ENCODE measurements at places on chromosomes 2 and 18. TPM values are rescaled to one million over a fixed set of nuclear protein-coding genes. Genes with fewer than 3 reads are reported as not detected.

GRCh38 chr18:55738483-55739114 lies 150.6 kb upstream of the TCF4 start:
- no peak for ATAC-seq

GRCh38 chr18:40035966-40036365 lies 1919.1 kb upstream of the PIK3C3 start:
- ATAC-seq, result no peak

The NR4A2 gene
- total RNA-seq, result 3.1 TPM

GRCh38 chr18:44699572-44700261 lies 19.0 kb downstream of the SETBP1 start:
- no peak for ATAC-seq

The EVX2 gene
- not detected for total RNA-seq

The SP140 gene
- 0.96 TPM for total RNA-seq

- ATAC-seq, result no peak
Observed at GRCh38 chr2:225842939-225843338, 443.4 kb downstream of the NYAP2 start.

- ATAC-seq, result no peak
Observed at GRCh38 chr18:50581517-50581916, 21.6 kb downstream of the MAPK4 start.

DNA sequence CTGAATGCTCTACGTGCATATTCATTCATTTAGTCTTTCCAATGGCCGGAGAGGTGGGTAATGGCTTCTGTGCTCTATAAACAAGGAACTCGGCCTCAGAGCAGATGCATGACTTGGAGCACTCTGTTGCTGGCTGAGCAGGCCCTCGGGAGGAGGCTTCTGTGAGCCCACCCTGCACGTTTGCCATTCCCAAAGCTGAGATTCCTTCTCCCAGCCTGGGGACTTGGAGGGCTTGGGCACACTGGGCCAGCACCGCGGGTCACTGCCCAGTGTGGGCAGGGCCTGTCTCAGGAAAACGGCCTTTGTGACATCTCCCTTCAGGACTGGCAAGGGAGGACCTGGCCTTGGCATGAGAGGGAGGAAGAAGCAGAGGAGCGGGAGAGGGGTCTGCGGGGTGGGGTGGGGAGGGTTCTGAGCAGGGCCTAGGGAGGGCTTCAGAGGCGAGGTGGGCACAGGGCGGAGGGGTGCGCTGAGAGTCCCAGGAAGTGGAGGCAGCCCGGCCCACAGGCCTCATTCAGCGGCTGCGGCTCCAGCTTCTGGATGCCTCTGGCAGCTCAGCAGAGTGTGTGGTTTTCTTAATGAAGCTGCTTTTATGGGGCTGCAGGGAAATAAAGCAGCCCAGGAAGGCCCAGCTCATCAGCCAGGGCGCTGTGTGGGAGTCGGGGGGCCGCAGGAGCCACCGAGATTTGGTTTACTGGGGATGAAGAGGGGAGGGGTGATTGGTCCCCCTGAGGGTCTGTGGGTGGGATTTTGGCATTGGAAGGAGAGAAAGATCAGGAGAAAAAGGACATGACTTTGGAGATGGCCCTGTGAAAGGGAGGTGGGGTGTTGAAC lies 51.7 kb upstream of the OTOF start:
- ATAC-seq, result no peak

The TRIB2 gene
- total RNA-seq, result 12.7 TPM

DNA sequence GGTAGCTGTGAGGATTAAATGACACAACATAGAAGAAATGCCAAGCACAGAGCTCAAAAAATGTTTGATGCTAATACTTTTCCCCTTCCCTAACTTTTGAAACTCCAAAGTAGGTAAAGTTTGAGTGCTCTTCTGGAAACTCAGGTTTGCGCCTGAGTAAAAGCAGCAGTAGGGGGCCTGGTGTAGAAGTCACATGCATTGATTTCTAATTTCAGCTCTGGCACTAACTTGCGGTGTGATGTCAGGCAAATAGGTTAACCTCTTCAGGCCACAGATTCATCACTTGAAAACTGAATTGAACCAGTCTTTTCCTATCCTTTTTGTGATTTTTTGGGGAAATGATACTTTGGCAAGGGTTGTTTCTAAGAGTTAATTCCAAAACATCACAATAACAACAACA lies 27.2 kb downstream of the LHCGR start:
- ATAC-seq, result no peak

DNA sequence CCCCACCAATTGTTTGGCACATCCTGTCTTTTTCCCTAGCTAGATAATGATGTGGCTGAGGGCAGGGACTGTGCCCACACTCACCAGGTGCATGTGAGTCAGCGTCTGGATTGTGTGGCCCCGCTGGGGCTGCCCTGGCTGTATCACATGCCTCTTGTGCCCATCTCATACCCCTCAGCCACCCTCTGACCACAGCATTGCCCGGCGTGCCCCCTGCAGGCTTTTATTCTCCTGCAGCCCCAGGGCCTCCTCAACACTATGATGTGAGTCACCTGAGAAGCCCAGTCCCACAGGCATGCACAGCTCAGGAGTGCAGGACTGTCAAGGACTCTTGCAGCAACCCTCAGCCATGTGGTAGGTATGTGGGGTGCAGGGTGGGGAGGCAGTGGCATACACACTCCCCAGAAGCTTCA lies 14.8 kb upstream of the STEAP3 start:
- ATAC-seq, result peak; percentile 17

The VWA3B gene
- 0.40 TPM for total RNA-seq

GRCh38 chr2:18074476-18074875 lies 196.0 kb downstream of the KCNS3 start:
- no peak for ATAC-seq

DNA sequence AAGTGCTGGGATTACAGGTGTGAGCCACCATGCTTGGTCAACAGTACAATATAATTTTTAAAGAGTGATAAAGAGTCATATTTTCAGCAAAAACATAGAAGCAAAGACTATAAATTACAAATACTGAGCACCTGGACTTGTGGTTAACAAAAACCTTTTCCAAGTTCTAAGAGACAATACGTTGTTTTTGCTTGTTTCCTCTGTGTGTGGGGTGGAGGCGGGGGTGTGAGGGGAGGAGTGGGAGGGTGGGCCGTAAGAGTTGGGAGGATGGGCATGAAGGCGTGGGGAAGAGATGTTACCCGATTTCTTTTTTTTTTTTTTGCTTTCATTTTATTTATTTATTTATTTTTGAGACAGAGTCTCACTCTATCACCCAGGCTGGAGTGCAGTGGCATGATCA lies 78.0 kb upstream of the WIPF1 start:
- ATAC-seq, result no peak

DNA sequence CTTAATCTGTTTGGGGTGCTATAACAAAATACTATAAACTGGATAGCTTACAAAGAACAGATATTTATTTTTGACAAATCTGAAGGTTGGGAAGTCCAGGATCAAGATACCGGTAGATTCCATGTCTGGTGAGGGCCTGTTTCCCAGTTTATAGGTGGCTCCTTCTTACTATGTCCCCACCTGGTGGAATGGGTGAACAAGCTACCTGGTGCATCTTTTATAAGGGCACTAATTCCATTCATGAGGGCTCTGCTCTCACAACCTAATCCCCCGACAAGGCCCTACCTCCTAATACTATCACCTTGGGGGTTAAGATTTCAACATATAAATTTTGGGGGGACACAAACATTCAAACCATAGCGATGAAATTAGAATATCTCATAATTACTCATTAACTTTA lies 15.6 kb upstream of the NEMP2 start:
- ATAC-seq, result no peak

- peak; percentile 39 for ATAC-seq
Observed at GRCh38 chr2:72114693-72115051, 33.0 kb downstream of the CYP26B1 start.

DNA sequence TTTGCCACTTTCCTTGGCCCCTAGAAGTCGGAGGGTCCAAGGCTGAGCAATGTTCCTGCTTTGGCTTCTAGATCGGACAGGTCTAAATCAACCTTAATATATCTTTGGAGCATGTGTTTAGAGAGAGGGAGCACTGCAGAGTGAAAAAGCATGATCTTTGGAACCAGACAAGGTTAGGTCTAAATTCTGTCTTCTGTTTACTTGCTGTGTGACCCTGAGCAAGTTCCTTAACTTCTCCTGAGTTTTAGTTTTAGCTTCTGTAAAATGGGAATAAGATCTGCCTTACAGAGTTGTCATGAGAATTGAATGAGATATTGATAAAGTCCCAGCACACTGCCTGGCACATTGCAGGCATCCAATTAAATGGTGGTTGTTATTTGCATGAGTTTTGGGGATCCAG lies 13.9 kb downstream of the TMEM17 start:
- no peak for ATAC-seq

DNA sequence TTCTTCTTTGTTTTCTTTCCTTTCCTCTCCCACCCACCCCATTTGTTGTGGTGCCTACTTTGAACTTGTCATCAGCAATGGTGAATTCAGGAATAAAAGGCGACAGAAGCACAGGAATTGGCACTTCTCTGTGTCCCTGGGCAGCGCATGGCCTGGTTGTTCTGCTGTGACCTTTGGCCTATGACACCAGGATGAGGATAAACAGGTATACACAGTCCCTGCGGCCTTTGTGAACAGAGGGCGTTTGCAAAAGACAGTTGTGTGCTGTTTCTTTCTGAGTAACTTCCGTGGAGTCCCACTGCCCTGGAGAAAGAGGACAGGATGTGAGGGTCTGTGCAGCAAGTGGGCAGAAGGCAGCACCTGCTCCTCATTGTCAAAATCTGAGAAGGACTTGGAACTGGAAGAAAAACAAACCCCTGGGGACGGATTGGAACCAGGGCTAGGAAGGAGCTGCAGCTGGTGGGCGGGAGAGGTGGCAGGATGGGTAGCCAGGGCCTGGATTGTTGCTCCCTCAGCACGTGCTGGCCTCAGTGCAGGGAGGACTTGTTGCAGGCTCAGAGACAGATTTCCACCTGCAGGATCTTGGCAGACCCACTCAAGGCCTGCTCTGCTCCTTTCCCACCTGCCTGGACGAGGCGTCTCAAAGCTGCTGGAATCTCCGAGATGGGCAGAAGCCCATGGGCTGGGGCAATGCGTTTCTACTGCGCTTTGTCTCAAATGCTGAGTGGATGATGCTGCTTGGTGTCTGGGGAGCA lies 159.5 kb downstream of the ACKR3 start:
- ATAC-seq, result no peak

GRCh38 chr18:75984853-75985252 lies 510.2 kb downstream of the ZNF516 start:
- ATAC-seq, result no peak

The CYP1B1 gene
- 2.0 TPM for total RNA-seq

GRCh38 chr2:133152801-133153200 lies 415.5 kb downstream of the NCKAP5 start:
- no peak for ATAC-seq

GRCh38 chr2:197500503-197501131 lies 438 bp downstream of the HSPE1 start:
- peak; percentile 2 for ATAC-seq

- ATAC-seq, result no peak
Observed at GRCh38 chr2:132448771-132449170, 32.2 kb downstream of the GPR39 start.

The E2F6 gene
- 5.0 TPM for total RNA-seq

Measured in esophagus mucosa (tissue), 1 donor.